ENCODE measurements at places on chromosomes 13 and 19.

- DNase-seq = no peak
Observed at GRCh38 chr13:99007414-99007986, 29.6 kb upstream of the DOCK9 start.

DNA sequence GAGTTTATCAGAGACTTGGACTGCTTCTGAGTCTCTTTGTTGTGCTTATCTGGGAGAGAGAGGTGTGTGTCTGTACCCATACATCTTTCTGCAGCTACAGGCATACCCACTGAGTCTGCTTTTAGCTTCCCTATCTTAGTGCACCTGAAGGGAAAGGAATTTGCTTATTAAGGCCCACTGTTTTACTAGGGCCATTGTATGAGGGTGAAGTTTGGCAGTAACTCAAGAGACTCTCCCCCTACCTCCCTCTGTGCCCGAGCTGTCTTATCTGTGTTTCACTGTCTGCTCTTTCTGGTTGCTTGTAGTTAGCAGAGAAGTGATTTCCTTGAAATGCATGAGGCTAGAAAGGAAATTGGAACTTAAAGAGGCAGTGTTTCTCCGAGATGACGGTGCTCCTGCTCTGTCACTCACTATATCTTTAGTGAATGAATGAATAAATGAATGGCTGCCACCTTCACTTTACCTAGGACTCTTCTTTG lies 678 bp upstream of the CD33 start:
- DNase-seq = no peak

GRCh38 chr19:23075031-23075733 lies 41.6 kb upstream of the ZNF730 start:
- DNase-seq = peak; percentile 40

GRCh38 chr13:102914339-102914930 lies 68.6 kb downstream of the ERCC5 start:
- DNase-seq = no peak

DNA sequence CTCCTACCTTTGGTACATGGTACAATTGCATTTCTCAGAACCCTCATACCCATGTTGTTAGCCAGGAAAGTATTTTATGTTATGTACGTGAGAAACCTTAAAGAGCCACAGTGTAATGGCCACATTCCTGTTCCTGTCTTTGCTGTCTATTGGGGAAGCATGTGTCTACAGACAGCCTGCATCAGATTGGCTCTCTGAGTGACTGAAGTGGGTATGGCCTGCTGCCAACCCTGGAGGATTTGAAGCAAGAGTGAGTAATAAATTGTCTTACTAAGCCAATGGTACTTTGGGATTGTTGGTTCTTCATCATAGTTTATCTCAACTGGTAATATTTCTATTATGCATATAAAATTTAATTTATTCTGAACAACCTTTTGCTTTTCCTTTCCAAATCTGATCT lies 574.1 kb downstream of the LMO7 start:
- DNase-seq = peak; percentile 63

DNA sequence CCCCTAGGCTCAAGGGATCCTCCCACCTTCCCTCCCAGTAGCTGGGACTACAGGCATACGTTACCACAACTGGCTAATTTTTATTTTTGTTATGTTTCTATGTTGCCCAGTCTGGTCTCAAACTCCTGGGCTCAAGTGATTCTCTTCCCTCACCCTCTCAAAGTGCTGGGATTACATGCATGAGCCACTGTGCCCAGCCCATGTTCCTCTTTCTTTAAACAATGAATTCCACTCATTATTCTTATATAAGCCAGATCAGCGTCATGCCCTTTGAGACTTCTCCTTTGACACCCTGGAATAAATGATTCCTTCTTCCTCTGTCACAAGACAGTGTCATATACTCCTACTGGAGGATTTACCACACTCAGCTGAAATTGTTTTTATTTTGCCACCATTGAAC lies 519.9 kb upstream of the SPRY2 start:
- no peak for DNase-seq

DNA sequence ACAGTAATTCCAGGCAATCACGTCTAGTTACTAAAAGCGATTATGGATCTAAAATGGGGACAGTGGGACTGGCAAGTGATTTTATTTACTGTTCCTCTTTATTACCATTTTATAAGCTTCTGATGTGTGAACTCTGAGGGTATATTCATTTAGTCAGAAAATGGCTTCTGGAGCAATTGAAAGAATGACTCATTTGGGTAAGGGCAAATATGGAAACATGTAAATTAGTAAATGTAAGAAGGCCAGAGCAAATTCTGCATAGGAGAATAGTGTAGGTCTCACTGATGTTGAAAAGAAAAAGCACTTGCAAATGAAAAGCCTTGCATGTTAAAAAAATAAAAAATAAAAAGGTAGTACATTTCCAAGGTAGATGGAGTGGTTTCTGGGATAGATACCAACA lies 262.2 kb downstream of the KLF5 start:
- DNase-seq = no peak

- no peak for DNase-seq
Observed at GRCh38 chr19:28509079-28509895, 703.7 kb downstream of the UQCRFS1 start.

- no peak for DNase-seq
Observed at GRCh38 chr13:110581506-110582185, 20.1 kb upstream of the RAB20 start.

GRCh38 chr19:38912600-38913514 lies 871 bp upstream of the CCER2 start:
- no peak for DNase-seq

DNA sequence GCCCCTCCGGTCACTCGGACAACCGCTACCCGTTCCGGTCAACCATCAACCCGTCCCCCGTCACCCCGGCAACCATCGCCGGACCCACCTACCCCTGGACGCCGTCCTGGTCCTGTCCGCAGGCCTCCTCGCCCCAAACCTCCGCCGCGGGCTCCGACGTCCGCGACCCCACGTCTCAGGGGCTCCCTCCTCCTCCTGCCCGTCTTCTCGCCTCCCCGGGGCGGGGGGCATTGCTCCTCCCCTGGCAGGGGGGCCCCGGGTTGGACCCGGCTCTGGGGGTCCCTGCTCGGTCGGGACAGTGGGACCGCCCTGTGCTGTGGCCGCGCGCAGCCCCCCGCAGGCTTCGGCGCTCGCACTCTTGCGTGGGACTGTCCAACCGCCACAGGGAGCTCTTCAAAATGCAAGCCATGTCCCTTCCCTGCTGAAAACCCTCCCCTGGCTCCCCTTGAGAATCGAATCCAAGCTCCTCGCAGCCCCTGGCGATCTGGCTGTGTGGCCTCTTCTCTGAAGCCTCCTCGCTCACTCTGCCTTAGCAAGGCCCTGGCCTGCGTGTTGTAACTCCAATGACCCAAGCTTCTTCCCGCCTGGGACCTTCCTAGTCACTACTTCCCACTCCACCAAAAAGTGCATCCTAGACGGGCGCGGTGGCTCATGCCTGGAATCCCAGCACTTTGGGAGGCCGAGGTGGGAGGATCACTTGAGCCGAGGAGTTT lies 8.4 kb downstream of the EPHX3 start:
- DNase-seq = peak; percentile 46

- no peak for DNase-seq
Observed at GRCh38 chr13:35643625-35644024, 167.1 kb upstream of the MAB21L1 start.

GRCh38 chr13:94704377-94705080 lies 7.8 kb downstream of the SOX21 start:
- no peak for DNase-seq

GRCh38 chr13:106625578-106625977 lies 57.6 kb upstream of the ARGLU1 start:
- no peak for DNase-seq

DNA sequence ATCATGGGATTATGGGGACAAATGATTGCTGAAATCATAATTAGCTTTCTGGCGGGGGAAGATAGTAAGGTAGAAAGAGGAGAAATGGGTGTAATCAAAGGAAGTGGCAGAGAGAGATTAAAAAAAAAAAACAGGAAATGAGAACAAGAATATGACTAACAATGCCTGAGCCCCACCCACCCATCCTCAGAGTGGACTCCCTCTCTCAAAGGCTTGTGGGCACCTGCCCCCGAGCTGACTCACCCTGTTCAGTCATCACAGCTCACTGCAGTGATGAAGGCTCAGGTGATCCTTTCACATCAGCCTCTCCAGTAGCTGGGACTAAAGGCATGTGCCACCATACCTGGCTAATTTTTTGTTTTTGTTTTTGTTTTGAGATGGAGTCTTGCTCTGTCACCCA lies 26.4 kb upstream of the TPT1 start:
- peak; percentile 91 for DNase-seq

- DNase-seq = no peak
Observed at GRCh38 chr13:43647471-43647870, 139.3 kb downstream of the ENOX1 start.

GRCh38 chr13:77523386-77523785 lies 12.1 kb upstream of the SCEL start:
- no peak for DNase-seq

DNA sequence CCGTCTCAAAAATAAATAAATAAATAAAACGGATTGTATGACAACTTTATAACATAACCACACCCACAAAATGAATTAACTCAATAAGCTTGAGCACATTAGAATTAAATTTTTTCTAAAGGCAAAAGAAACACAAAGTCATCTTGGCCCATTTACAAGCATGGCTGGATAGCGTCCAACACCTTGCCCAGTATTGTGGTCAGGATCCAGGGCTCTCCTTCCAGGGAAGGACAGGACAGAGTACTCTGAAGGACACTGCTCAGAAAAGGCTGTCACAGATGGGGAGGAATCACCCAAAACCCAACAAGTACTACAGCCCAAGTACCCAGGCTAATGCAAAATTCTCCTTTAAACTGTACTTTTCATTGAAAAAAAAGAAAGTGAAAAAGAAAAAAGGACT lies 27.1 kb downstream of the SUGP2 start:
- DNase-seq = no peak

- DNase-seq = no peak
Observed at GRCh38 chr19:31263328-31263727, 85.9 kb downstream of the TSHZ3 start.

- peak; percentile 93 for DNase-seq
Observed at GRCh38 chr19:48553676-48554384, 1.9 kb downstream of the SULT2B1 start.

DNA sequence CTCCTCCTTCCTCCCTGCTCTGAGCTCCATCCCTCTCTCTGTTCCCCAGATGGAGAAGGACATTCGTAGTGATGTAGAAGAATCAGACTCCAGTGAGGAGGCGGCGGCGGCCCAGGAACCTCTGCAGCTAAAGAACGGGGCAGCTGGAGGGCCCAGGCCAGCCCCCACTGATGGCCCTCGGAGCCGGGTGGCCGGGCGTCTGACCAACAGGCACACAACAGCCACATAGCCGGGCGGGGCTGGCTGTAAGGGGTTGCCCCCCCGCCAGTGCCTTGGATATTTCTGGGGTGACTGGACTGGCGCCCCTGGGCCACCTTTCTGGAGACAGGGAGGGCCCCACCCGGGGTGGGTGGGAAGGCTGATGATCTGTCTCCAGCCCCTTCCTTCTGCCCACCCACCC lies 46.3 kb downstream of the CD320 start:
- no peak for DNase-seq

DNA sequence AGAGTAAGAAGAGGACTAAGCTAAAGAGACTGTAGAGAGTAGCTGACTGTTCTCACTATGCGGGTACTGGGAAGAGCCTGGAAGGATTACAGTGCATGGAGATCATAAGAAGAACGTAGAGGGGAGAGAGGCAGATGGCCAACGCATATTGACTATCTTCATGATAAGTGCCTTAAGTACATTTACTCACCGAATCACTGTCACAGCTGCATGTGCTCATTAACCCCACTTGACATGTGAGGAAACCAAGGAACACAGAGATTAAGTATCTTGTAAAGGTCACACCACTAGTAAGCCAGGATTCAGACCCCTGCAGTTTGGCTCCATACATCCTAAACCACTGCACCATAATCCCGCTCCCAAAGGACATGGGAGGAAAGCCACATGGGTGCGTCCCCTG lies 34.1 kb downstream of the SMAD9 start:
- DNase-seq = no peak

GRCh38 chr19:49499030-49499670 lies 2.9 kb downstream of the RPS11 start:
- DNase-seq = no peak

DNA sequence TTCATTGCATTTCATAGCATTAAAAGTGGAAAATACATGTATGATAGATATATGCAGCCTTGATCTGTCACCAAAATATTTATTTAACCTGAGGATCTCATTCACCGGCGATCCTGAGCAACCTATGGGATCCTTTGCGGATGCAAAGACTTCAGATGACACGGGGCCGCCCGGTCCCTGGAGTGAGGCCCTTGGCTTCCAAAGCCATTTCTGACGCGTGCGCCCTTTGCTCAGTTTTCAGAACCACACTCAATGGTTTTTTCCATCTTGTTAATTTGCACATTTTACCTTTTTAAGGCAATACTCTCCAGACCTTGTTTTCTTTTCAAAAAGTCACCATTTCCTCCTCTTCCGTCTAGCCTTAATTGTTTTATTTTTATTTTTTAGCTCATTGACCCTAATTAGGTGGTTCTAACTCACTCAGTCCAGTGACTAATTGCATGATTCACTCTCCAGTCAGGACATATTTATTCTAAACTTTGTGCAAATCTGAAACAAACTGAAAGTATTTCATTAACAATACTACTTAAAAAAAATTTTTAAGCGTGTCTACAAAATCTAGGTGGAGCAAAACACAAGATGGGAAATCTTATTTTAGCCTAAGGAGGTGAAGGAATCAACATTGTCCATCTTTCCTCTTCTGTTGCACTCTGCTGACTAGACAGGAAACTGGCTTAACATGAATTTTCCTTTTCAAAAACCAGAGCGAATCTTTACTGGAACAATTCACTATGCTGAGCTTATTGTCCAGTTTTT lies 47.9 kb downstream of the COL4A1 start:
- DNase-seq = no peak

- DNase-seq = no peak
Observed at GRCh38 chr19:5932609-5933262, 18.7 kb downstream of the CAPS start.

DNA sequence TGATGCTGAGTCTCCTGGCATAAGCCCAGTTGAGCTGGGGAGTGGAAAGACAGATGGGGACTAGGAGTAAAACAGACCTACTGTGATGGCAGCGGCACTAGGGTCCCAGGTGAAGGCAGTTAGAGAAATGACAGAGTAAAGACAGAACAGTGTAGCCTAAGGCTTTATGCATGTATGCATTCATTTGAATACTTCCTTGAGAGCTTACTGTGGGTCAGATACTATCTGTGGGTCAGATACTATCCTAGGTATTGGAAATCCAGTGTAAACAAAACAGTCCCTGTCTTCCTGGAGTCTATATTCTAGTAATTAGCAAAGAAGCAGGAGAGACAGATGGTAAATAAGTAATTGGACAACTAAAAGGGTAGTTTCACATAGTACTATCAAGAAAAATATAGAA lies 73.7 kb upstream of the LRCH1 start:
- no peak for DNase-seq

GRCh38 chr13:44088991-44089413 lies 209.3 kb downstream of the LACC1 start:
- DNase-seq = no peak

GRCh38 chr13:91313581-91313980 lies 33.9 kb upstream of the MIR17HG start:
- DNase-seq = no peak
